ENCODE measurements at places on chromosomes 2 and 18.

GRCh38 chr18:492451-492850, 8.1 kb downstream of the COLEC12 start:
- DNase-seq: no peak

- no peak for DNase-seq
Observed at GRCh38 chr18:55064760-55065159, 105.5 kb upstream of the CCDC68 start.

- no peak for DNase-seq
Observed at GRCh38 chr2:85237849-85238565, 89.8 kb downstream of the TGOLN2 start.

- DNase-seq: no peak
Observed at GRCh38 chr2:189163889-189164288, 15.7 kb downstream of the COL5A2 start.

- DNase-seq: peak; percentile 24
Observed at GRCh38 chr18:70621710-70622109, 332.9 kb downstream of the SOCS6 start.

GRCh38 chr2:121489911-121490583, 40.6 kb upstream of the RNU4ATAC start:
- DNase-seq: no peak

DNA sequence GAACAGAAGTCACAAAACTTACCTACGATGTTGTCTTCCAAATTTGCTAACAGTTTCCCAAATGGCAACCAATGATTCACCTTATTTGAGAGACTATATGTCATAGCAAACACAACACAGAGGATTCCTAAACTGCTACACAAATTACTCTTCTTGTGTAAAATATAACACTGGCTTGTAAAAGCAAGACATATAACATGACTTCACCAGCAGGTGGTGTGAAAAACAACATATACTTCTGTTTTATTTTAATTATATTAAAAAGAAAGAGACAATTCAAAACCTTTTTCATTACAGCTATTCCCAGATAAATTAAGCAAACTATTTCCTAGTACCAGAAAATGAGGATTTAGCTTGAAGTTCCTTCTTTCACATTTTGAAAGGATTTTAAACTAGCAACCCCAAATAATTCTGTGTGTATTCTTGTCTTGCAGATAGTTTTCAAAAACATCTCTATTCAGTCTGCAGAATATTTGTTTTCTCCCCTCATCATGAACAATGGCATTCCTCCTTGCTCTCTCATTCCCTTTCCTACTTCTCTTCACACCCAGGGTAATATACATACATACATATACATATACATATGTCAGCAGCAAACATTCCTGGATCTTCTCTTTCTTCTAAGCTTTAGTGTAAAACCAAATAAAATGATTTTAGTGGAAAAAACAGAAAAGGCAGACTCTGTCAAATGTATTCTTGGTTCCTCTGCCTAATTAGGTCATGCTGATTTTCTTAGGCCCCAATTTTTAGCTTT, 62.1 kb downstream of the SCN3A start:
- DNase-seq: no peak

DNA sequence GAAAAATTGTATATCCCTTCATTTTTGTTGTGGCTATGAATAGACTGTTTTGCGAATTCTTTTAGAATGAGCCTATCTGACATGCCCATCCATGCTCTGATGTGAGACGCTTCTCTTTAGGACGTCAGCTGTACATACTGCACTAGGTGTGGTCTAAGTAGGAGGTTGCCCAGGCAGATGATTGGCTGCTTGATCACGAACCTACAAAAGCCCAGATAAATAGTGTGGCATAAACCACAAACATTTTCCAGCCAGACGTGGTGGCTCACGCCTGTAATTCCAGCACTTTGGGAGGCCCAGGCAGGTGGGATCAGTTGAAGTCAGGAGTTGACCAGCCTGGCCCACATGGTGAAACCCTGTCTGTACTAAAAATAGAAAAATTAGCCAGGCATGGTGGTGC, 251.8 kb downstream of the AGAP1 start:
- no peak for DNase-seq

DNA sequence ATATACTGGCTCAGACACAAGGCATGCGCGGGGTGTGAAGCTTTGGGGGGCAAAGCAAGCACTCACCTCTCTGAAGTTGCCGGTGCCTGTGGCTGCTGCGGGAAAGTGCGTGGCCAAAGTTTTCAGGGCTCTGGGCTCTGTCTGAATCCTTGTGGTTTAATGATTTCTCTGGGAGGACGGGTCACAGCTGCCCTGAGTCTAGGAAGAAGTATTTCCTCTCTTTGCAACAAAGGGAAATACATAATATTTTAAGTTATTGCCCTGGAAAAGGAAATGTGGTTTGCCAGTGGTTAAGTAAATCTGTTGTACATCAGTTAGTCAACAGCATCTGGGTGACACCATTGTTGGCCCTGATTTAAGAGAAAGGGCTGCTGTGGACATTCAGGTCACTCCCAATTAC, 56.7 kb upstream of the ZDBF2 start:
- DNase-seq: no peak

GRCh38 chr2:60633615-60634014, 80.2 kb upstream of the BCL11A start:
- DNase-seq: no peak

- no peak for DNase-seq
Observed at GRCh38 chr2:224982226-224982625, 60.0 kb downstream of the DOCK10 start.

DNA sequence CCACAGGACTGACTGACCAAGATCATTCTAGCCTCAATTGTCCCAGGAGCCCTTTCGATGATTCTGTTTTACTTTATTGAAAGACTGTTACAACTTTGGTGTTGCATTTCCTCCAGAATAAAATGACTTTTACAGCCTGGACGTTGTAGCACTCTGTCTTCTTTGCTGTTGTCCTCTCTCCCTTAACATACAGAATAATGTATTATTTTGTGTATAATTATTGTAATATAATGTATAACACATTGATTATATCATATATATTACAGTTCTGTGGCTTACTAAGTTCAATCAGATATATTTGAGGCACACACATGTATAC, 380 bp upstream of the FANCL start:
- no peak for DNase-seq

DNA sequence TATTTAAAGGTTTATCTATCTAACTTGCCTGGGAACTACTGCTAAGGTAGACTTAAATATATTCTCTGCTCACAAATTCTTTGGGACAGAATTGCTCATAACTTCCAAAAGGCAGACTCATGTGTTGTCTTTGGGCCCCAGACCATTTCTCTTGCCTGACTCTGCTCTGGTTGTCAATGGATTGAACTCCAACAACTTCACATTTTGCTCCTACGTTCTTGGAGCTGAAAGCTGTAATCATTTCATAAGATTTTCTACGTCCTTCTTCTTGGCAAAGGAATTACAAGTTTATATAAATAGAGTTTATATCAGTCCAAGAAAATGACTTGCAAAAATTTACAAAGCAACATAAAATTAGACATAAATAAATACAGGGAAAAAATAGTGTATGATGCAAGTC, 32.9 kb upstream of the PPM1B start:
- DNase-seq: no peak

DNA sequence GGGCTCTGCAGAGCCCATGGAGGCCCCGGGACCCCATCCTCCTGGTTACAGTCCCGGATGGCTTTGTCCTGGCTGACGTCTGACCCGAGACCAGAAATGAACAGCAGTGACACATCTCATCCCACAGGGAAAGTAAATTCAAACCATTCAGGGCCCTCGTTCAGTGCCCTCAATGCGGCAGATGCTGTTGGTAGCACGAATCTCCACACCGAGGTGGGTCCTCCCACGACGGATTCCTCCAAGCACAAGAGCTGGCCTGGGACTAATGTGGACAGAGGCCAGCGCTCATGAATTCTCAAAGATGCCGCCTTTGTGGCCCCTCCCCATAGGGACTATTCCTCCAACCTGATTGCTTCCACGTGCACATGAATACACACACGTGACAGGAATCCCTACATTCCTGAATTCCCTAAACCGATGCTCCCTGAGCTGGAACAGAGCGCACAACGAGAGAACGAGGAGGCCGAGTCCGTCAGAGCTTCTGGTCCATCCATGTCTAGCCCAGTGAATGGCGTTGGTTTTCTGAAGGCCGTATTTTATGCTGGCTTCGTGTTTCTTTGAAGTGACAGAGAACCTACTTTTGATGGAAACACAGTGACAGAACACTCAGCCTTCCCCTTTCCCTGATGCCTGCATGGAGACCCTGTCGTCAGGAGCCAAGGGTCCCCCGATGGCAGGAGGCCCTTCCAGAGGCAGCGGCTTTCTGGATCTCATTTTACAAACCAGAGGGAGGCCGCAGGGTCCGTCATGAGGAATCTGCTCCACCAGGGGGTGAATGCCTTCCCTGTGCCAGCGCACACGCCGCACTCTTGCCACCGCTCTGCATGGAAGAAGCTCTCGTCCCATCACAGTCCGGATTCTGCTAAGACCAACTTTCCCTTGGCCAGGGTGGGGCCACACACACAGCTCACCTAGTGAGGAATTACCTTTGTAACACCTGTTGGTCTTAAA, 64.3 kb upstream of the SNTG2 start:
- DNase-seq: no peak

DNA sequence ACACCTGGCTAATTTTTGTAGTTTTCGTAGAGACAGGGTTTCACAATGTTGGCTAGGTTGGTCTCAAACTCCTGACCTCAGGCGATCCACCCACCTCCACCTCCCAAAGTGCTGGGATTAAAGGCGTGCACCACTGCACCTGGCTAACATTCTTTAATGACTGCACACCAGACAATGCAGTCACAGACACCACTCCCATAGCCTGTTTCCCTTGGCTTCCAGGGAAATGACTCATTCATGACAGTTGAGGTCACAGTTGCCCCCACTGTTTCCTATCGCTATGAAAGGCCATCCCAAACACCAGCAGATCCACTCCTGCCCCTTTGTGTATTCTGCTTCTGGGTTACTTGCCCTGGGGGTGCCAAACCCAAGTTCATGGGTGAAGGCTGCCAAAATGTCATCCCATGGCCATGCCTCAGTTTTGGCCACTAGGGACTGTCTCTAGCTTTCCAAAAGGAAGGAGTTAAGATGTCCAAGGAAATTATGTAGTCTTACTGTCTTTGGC, 8.7 kb downstream of the CHMP1B start:
- DNase-seq: no peak

DNA sequence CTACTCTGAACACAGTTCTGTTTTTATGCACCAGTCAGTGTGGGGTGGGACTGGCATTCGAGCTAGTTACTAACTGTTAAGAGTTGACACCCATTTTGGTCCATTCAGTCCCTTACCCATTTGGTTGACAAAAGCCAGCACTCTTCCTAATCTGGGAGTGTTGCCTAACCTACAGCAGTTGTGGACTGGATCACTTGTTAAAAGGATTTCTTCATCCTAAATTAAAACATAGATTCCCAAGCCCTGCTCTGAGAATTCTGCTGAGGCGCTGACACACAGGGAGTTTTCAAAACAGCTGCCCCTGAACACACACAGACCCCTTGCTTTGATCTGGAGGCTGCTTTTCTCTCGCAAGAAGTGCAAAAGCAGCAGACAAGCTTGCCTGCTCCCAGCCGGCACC, 6.4 kb downstream of the TIMM21 start:
- no peak for DNase-seq

DNA sequence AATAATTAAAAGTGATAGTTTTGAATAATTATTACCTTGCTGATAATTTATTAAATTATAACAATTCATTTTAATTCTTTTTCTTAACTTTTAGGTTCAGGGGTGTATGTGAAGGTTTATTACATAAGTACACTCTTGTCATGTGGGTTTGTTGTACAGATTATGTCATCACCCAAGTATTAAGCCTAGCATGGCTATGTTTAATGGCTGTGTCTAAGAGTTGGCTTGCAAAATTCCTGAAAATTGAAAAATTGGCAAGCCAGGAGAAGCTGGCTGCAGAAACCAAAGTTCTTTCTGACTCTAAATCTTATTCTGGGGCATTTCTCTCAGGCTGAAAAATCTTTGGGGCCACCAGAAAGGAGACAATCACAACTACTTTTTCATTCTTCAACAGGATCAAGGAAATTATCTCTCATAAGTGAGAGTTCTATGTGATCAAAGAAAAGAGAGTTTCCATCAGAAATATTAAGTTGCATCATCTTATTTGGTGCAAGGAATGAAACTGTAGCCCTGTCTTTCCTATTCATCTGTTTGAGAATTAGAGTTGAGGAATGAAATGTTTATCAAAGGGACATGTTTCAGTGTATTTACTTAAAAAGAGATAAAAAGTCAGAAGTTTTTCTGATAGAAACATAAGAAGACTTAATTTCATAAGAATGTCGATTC, 412.1 kb upstream of the CDH2 start:
- no peak for DNase-seq

DNA sequence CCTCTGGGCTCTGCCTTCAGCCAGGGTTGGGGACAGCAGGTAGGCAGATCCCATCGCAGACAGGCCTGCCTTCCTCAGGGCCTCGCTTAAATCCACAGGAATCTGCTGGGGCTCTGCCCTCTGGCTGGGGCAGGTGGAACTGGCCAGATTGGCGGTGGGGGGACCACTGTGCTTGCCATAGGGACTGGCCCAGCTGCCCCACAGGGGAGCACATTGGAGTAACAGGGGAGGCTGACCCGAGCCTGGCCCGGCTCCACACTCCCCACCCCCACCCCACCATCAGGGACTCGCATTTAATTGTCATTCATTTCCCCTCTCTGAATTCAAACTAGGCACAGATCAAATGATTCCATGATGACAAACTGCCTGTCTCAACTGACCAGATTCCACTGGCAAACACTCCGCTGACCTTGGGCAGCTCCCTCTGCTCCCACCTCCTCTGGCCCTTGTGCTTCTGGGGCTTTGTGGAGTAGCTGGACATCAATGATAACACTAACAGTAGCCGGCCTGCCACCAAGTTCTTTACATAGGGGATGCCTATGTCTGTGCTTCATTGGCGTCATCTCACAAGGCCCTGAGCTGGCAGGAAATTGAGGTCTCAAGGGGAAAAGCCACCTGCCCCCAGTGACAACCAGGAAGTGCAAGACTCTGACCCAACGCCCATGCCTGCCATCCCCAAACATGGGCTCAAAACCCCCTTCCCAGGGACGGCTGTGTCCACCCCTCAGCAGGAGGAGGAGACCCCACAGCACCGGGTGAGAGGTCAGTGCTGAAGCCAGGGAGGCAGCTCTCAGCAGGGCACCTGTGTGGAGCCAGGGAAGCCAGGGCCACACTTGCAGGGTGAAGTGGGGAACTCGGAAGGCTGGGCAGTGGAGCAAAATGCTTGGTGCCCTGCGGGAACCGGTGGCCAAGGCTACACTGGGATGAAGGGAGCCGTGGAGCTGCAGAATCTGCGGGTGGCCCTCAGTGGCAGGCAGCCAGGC, 2.1 kb upstream of the B3GNT7 start:
- no peak for DNase-seq

GRCh38 chr2:99748344-99748743, 258.5 kb upstream of the REV1 start:
- DNase-seq: no peak

GRCh38 chr2:8652774-8653426, 29.0 kb upstream of the ID2 start:
- no peak for DNase-seq

- no peak for DNase-seq
Observed at GRCh38 chr2:134144651-134145050, 109.2 kb upstream of the MGAT5 start.

DNA sequence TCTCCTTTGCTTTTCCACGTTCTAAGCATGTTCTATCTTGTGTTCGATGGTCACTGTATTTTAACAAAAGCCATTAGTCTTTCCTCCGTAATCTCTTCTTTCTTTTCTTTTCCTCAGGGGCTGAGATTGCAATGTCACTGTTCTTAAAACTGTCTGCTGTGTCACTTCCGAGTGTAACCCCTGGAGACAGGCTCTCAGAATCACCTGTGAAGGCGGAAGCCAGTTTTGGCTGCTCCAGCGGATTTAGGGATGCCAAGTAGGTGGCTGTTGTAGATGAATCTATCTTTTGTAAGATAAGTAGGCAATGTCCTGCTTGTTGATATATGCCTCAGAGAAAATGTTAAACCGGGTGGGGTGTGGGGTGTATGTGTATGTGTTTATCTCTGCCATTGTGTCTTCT, 94.7 kb upstream of the L3MBTL4 start:
- DNase-seq: no peak

Data from CD4-positive, alpha-beta memory T cell (primary cell).